ENCODE measurements at places on chromosomes 6 and 20. TPM values are rescaled to one million over a fixed set of nuclear protein-coding genes. Genes with fewer than 3 reads are reported as not detected.
A peak's percentile ranks its signal among the peaks of the same experiment; 100 is the strongest.

GRCh38 chr6:34189806-34190503 lies 44.1 kb upstream of the GRM4 start:
- H3K27ac ChIP-seq, result no peak overlapping the region
- no peak for DNase-seq
- no peaks in the 10 kb centered on the region for H3K4me1 ChIP-seq
- H3K27me3 ChIP-seq, result peaks cover 4% of the 10 kb centered on the region

GRCh38 chr6:170268216-170269129 lies 22.4 kb downstream of the DLL1 start:
- H3K27ac ChIP-seq, result no peak overlapping the region
- no peak overlapping the region for H3K4me3 ChIP-seq
- peaks cover 72% of the 10 kb centered on the region for H3K27me3 ChIP-seq
- no peaks in the 10 kb centered on the region for H3K36me3 ChIP-seq

GRCh38 chr6:27795697-27796494 lies 116.3 kb downstream of the OR2B2 start:
- DNase-seq, result peak; percentile 54
- peak overlapping the region; percentile 60 for H3K27ac ChIP-seq
- H3K4me3 ChIP-seq, result no peak overlapping the region
- H3K36me3 ChIP-seq, result no peaks in the 10 kb centered on the region

Gene KCNQ5
- 7.2 TPM for total RNA-seq

GRCh38 chr6:119347466-119348095 lies 2.0 kb downstream of the MAN1A1 start:
- H3K4me3 ChIP-seq, result peak overlapping the region; percentile 91
- peaks cover 36% of the 10 kb centered on the region for H3K36me3 ChIP-seq
- peak overlapping the region; percentile 86 for H3K27ac ChIP-seq
- no peaks in the 10 kb centered on the region for H3K27me3 ChIP-seq

Gene CDH26
- total RNA-seq, result 1.5 TPM

DNA sequence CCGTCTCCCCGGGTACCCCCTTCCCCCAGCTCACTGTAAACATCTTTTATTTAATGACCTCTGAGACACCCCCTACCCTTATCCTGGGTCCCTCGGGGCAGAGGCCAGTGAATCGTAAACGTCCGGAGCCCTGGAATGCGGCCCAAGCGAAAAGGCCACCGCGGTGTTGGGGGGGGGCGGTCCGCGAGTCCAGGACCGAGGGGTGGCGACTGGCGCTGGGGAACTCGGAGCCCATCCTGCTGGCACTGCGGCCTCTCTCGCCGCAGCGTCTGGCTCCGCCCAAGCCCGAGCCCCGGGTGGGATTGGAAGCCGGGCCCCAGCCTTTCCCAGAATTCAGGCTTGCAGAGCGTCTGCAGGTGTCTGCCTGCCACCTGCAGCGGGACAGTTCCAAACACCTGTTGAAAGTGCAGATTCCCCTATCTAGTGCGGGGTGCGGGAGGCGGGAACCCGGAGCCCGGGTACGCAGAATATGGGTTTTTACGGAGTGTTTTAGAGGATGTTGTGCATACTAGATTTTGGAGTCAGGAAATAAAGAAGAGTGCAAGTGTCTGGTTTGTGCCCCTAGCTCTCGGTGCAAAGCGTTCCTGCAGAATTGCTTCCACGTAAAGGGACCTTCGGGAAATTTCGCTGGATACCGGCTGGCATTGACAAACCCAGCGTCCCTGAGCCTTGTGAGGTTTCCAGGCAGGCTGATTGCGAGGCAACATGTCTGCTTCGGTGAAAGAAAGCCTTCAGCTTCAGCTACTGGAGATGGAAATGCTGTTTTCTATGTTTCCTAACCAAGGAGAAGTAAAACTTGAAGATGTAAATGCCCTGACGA lies 800 bp downstream of the RWDD2A start:
- peaks cover 23% of the 10 kb centered on the region for H3K4me1 ChIP-seq
- DNase-seq, result peak; percentile 43
- H3K36me3 ChIP-seq, result peaks cover 5% of the 10 kb centered on the region
- no peak overlapping the region for H3K27ac ChIP-seq
- H3K27me3 ChIP-seq, result peaks cover 9% of the 10 kb centered on the region

- peaks cover 6% of the 10 kb centered on the region for H3K4me1 ChIP-seq
- no peak overlapping the region for H3K27ac ChIP-seq
- peaks cover 31% of the 10 kb centered on the region for H3K27me3 ChIP-seq
- H3K4me3 ChIP-seq, result no peak overlapping the region
- peaks cover 4% of the 10 kb centered on the region for H3K36me3 ChIP-seq
- no peak for DNase-seq
Observed at GRCh38 chr6:87879132-87879861, 168.3 kb upstream of the SPACA1 start.

DNA sequence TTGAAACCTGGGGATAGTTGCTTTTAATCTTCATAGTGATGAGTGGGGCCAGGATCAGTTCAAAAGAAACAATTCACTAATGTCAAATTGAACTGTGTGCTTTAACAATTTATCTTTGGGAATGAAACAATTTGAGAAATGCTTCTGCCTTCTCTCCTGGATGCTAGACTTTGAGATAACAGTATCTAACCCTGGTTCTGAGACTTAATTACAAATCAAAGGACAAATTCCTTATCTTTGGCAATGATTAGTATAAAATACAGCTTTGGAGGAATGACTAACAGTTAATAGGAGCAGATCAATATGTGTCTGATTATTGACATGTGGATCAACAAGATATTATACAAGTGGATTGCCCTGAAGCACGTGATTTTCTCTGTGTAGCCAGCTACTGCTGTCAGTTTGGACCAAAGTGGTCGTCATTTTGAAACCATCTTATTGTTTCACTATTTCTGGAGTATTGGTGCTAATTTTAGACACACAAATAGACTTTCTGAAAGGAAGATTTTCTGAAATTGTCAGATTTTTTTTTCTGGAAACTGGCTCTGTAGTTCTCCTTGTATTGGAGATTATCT lies 6.2 kb upstream of the FLRT3 start:
- H3K36me3 ChIP-seq, result no peaks in the 10 kb centered on the region
- H3K4me3 ChIP-seq, result no peak overlapping the region
- H3K27me3 ChIP-seq, result no peaks in the 10 kb centered on the region
- no peak for DNase-seq

DNA sequence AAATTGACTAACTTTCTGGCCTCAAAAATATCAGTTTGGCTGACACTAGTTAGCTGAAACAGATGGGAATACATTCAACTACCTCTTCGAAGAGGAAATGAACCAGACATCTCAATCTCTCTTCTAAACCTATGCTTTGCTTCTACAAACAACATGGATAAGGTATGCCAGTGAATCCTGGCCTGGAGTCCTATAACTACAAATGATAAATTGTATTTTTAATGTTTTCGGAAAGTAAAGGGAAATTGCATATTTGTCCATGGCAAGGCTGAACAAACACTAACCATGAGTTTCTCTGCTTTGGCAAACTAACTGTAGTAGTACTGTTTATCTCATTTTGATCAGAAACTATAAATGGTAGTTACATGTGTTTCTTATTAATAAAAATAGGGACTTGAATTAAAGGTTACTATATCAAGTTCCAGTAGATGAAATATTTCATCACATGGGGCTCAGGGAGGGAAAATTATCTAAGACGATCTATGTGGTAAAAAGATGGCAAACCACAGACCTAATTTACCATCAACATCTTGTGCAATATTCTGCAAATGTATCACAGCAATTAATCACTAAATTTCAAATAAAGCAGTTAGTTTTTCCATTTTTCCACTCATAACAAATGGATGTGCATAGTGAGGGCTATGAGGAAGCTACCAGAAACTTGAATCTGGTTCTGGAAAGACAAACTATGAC lies 76.8 kb downstream of the COL12A1 start:
- H3K27ac ChIP-seq, result no peak overlapping the region
- no peak overlapping the region for H3K4me3 ChIP-seq
- no peaks in the 10 kb centered on the region for H3K4me1 ChIP-seq

- peaks cover 52% of the 10 kb centered on the region for H3K4me1 ChIP-seq
- peak; percentile 50 for DNase-seq
- no peak overlapping the region for H3K4me3 ChIP-seq
- peaks cover 12% of the 10 kb centered on the region for H3K36me3 ChIP-seq
- H3K27me3 ChIP-seq, result no peaks in the 10 kb centered on the region
Observed at GRCh38 chr6:35368038-35368887, 25.9 kb downstream of the PPARD start.

DNA sequence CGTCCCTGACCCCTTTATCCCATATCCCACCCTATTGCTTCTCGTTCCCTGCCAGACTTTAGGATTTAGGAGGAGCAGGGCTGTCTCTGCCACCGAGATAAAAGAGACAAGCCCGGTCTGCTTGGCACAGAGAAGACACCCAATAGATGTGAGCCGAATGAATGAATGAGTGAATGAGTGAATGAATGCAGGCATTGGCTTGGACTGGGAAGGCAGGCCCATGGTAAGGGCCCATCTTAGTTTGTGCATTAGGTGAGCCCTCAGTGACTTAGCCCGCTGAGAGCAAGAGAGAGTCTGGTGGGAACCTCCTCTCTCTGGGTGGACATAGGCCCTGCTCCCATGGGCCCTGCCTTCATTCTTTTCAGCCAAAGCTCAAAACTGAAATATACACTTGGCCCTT lies 879 bp upstream of the BPIFB6 start:
- no peaks in the 10 kb centered on the region for H3K27me3 ChIP-seq
- no peak for DNase-seq
- no peaks in the 10 kb centered on the region for H3K4me1 ChIP-seq
- no peaks in the 10 kb centered on the region for H3K36me3 ChIP-seq
- no peak overlapping the region for H3K27ac ChIP-seq
- H3K4me3 ChIP-seq, result no peak overlapping the region

DNA sequence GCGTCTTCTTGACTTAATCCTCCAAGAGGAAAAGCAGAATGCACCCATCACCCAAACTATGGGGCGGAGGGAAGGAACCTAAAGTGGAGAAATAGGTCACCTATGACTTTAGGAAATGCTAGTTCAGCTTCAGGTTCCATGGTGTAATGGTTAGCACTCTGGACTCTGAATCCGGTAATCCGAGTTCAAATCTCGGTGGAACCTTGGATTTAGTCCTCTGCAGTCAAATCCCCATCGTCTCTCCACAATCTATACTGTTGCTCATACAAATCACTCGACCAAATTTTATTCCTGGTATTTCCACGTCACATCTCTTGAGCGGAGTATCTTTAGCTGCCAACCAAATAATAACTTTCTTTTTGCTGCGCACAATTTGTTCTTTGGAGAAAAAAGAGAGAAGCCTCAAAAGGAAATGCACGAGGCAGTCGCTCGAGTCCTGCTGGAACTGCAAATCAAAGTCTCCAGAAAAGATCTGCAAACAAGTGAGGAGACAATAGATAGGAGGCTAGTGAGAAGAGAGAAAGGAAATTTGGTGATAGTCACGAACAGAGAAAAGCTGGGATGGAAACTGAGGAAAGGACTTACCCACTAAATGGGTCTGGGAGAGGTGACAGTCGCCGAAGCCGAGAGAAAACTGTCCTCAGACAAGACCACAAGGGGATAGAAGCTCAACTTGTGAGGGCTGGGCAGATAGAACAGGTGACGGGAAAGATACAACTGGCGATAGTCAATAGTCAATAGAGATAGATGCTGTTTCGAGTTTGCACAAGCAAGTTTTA lies 16.6 kb downstream of the POM121L2 start:
- H3K27me3 ChIP-seq, result peaks cover 77% of the 10 kb centered on the region
- no peak for DNase-seq
- peaks cover 13% of the 10 kb centered on the region for H3K36me3 ChIP-seq
- peaks cover 6% of the 10 kb centered on the region for H3K4me1 ChIP-seq

Gene PLN
- not detected for total RNA-seq

Gene MYCT1
- not detected for total RNA-seq

DNA sequence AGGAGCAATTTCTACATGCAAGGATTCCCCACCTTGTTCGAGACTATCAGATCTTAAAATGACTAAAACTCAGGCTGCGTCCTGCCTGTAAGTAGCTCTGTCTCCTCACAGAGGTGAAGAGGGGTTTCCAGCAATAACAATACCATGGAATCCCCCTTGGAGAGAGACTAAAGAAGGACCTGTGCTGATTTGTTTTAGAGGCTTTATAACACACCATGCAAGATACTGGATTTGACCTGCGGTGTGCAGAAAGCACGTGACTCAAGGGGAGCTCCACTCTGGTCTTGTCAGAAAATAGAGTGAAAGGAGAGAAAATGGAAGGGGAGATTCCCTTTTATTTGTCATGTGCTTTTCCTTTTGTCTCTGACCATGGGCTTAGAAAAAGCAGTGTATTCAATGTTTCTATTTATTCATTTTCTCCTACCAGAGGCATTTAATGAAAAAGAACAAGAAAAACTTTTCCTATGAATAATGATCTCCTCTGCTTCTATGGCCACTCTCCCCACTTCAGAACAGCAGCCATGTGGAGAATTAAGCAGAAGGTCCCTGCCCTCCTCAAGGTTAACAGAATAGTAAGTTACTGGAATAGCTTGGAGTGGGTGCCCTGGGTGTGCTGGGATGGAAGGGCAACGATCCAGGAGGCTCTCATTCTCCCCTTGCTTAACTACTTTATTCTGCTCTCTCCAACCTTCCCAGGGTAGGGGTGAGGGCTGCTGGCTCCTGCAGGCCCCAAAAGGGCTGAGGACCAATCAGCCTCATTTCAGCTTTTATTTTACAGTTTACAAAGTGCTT lies 19.2 kb upstream of the MRPS10 start:
- peaks cover 50% of the 10 kb centered on the region for H3K36me3 ChIP-seq
- H3K4me1 ChIP-seq, result peaks cover 27% of the 10 kb centered on the region
- no peaks in the 10 kb centered on the region for H3K27me3 ChIP-seq
- H3K27ac ChIP-seq, result peak overlapping the region; percentile 35

DNA sequence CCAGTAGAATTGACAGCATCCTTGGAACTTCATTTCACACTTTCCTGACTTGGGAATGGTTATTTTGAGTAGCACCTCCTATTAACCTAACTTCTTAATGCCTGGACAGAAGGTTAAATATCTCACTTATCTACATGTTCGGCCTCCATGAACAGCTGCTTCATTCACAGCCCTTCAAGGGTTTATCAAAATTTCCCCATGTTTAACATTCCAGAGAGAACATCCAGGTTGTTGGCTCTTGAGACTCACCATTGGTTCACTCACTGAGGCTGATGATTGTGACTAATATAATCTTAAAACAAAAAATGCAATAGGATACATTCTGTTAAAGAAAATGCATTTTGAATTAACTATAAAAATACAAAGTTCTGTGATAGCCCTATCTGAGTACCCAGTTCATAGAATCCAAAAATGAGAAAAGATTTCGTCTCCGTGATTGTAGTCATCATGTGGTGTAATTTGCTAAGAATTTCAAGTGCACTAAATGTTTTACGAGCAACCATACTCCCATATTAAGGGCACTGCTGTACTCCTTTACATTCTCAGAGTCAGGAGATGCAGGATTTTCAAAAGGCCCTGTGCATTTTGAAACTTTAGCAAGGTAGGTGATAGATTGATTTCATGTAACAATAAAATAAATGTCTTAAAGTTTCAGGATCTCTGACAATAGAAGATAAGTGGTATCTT lies 260.6 kb upstream of the TAB2 start:
- H3K4me1 ChIP-seq, result peaks cover 82% of the 10 kb centered on the region
- H3K27ac ChIP-seq, result peak overlapping the region; percentile 61
- no peaks in the 10 kb centered on the region for H3K27me3 ChIP-seq
- H3K4me3 ChIP-seq, result no peak overlapping the region

GRCh38 chr20:8798505-8798904 lies 270.4 kb upstream of the PLCB4 start:
- H3K27me3 ChIP-seq, result no peaks in the 10 kb centered on the region
- DNase-seq, result no peak
- H3K36me3 ChIP-seq, result peaks cover 2% of the 10 kb centered on the region
- no peak overlapping the region for H3K4me3 ChIP-seq

GRCh38 chr6:153145591-153145990 lies 14.5 kb upstream of the RGS17 start:
- H3K4me3 ChIP-seq, result no peak overlapping the region
- DNase-seq, result no peak
- no peak overlapping the region for H3K27ac ChIP-seq
- H3K4me1 ChIP-seq, result no peaks in the 10 kb centered on the region
- no peaks in the 10 kb centered on the region for H3K36me3 ChIP-seq

- H3K36me3 ChIP-seq, result no peaks in the 10 kb centered on the region
- no peak overlapping the region for H3K4me3 ChIP-seq
- DNase-seq, result no peak
- peaks cover 6% of the 10 kb centered on the region for H3K27me3 ChIP-seq
- no peaks in the 10 kb centered on the region for H3K4me1 ChIP-seq
- no peak overlapping the region for H3K27ac ChIP-seq
Observed at GRCh38 chr6:39958947-39959346, 24.7 kb upstream of the MOCS1 start.

Measured in activated CD8-positive, alpha-beta memory T cell treated with anti-CD3 and anti-CD28 coated beads, Interleukin-2, amount 10 ng/mL, durations not matched to agents 7 days and 5 days (primary cell).